HCEC 1CT (cell line): ENCODE measurements at places on chromosomes 3 and 15.

DNA sequence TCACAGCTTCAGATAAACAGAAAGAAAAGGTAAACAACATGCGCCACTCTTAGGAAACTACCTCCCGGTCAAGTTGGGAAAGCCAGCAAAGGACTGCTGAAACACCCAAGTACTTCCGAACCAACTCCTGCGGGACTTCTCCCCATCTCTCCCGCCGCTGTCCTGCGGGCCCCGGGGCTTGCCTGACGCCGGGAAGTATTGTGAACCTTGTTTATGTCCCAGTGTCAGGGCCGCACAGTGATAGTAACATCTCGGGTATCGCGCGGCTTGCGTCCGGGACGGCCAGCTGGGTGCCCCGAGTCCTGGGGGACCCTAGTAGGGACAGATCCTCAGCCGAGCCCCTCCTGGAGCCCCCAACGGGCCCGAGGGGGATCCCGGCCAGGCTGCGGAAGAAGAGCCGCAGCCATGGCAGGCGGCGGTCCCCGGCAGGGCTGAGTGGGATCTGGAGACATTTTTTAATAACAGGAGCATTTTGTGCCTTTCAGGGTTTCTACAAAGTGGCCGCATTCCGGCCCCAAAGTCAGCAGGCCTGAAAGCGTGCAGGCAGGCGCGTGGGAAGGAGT is 756 bp downstream of the CLPX start:
- peak; percentile 62 for DNase-seq

DNA sequence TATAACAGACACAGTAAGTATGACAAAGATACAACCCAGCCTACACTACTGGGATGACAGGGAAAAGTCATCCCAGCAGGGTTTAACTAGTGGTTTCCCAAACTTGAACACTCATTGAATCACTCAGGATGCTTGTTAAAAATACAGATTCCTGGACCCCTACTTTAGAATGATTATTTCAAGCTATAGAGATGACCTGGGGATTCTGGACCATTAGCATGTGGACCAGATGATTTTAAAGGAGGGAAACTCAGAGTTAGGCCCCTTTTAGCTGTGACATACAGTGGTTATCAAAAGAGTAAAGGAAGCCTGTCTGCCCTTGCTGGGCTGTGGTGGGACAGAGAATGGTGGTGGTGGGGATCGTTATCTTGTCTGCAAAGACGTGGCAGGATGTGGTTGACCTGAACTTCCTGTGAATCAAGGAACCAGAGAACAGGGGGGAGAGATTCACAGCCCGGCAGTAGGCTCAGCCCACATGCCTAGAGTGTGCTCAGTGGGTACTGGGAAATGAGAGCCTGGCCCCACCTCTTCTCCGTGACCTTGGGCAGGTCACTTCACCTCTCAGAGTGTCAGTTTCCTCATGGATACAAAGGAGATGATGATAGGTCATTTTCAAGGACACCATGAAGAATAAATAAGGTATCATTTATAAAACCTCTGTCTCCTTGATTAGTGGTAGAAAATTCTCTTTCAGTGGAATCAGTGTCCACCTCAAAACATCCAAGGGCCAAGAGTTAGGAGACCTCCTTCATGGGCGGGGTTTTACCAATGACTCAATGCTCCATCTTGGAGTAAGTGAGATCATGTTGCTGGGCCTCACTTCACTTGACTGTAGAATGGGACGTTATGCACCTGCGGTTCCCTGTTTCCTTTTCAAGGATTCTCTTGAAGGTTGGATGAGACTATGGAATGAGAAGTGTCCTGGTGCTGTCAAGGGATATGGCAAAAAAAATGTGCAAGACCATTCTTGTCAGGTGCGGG is 306.5 kb downstream of the RPLP1 start:
- DNase-seq: peak; percentile 38

DNA sequence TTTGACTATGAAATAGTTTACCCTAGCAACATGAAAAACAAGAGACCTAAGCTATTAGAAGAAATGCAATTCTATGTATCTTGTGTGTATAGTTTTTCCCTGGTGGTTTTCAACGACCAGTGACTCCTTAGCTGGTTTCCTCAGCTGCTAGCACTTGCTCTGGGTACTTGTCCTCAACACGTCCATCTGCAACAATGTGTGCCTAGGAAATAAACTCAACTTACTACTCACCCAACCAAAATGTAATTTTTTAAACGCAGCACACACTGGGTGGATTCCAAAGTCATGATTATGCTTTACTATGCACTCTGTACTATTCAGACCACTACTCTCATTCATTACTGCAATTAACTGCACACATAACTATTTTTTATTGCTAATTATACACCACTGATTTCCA is 31.0 kb downstream of the CPA3 start:
- peak; percentile 59 for DNase-seq

DNA sequence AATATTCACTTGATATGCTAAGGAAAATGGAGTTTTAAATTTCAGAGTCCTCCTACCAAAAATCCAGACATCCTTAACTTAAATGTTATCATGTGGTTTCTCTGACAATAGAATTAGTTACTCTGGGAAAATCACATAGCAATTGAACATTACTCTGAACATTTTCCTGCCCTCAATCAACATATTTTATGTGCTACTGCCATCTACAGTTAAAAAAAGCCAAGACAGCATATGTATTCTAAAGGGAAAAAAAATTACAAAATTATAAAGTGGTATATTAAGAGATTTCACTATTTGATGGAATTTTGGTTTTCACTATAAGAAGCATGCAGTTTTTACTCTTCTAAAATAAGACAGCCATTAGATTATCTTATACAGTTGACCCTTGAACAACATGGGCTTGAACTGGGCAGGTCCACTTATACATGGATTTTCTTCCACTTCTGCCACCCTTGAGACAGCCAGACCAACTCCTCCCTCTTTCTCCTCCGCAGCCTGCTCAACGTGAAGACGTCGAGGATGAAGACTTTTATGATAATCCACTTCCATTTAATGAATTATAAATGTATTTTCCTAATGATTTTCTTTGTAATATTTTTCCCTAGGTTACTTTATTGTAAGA is 122.3 kb downstream of the ATP1B3 start:
- DNase-seq: peak; percentile 34

DNA sequence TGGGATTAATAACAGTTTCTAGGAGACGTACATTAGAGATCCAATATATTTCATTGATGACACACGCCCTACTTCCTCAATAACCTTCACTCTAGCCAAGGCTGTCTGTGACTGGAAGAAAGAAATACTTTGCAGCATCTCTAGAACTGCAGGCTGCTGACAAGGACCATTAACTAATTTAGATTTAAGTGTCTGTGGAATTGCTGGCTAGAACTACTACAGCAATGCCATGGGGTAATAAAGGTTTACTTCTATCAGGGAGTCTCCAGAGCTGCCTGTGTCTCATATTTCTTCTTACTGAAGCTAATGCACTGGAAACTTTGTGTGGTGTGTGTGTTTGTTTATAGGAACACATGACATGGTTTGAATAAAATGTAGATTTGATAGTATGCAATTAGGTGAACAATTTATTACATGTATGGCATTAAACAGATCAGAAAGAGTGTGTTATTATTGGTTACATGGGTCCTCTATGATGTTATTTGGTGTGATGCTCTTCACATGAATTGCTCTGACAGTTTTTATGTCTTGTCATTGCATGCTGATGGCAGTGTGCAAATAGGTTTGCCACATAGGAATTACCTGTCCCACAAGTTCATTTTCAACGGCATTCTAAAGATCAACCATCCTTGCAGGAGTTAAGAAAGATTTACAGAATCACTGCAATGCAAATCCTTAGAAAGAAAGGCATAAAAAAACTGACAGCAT is 916.2 kb upstream of the CADM2 start:
- no peak for DNase-seq
